Cerebellar cortex (tissue), 1 donor: ENCODE measurements at places on chromosomes 12 and 14.

DNA sequence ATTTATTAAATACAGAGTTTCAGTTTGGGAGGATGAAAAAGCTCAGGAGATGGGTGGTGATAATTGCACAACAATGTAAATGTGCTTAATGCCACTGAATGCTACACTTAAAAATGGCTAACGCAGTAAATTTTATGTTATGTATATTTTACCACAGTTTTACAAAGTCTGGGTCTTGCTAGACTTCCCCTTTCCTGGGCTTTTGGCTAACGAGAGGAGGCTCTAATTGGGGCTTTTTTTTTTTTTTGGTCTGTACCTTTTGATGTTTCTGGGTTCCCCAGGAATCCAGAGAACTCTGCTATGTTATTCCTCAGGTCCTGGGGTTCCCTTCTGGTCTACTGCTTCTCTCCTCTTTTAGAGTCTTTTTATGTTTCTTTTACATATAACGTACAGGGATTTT is 355.5 kb downstream of the CACNA1C start:
- DNase-seq = no peak

- DNase-seq = no peak
Observed at GRCh38 chr14:32584079-32584478, 255.0 kb downstream of the AKAP6 start.

DNA sequence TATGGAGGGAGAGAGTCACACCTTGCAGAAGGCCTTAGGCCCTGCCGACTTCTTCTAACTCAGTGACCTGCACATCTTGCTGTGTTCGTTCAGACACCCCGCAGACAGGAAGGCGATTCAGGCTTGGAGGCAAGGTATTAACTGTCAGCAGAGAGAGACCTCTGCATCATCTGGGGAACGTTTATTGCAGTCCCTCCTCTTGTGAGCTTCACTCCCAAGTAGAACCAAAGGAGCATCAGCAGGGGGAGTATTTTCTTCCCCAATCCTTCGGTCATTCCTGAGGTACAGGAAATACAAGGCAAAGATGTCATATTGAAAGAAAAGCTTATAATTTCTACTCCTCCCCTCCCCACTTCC is 217.9 kb downstream of the CRADD start:
- DNase-seq = no peak

- no peak for DNase-seq
Observed at GRCh38 chr12:17818931-17819330, 271.1 kb downstream of the RERGL start.

DNA sequence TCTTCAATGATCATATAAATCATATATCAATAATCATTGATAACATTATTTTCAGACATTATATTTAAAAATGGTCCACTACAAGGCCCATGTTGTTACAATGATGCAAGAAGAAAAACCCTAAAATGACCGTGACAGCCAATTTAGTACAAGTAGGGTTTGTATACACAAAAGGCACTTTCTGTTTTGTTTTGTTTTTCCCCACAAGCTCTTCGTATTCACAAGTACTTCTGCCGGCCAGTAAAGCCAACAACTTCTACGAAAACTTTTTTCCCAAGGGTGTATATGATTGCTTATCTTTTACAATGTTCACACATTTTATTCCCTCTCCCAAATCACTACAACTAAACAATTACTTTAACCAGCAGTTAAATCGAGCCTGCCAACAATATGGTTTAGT is 9.6 kb downstream of the PTPRB start:
- DNase-seq = no peak

- DNase-seq = peak; percentile 50
Observed at GRCh38 chr12:89370850-89371249, 18.5 kb upstream of the DUSP6 start.

DNA sequence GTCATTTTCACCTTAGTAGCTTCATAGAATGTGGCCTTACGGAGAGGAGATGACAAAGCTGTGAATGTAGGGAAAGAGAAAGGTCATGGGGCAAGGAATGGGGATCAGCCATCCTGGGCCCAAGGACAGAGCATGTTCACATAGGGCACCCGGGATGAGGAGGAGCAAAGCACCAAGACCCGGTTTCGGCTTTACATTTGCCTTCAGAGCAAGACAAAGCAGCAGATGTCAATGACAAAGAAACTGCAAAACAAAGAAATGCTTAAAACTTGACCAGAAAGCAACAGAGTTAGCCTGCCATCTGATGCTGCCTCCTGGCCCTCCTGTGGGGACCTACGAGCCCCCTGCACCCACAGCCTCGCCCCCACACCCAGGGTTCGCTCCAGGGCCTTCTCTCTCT is 249.2 kb downstream of the SLC41A2 start:
- DNase-seq = no peak

GRCh38 chr12:122918827-122919226 is 22.9 kb upstream of the VPS37B start:
- no peak for DNase-seq

DNA sequence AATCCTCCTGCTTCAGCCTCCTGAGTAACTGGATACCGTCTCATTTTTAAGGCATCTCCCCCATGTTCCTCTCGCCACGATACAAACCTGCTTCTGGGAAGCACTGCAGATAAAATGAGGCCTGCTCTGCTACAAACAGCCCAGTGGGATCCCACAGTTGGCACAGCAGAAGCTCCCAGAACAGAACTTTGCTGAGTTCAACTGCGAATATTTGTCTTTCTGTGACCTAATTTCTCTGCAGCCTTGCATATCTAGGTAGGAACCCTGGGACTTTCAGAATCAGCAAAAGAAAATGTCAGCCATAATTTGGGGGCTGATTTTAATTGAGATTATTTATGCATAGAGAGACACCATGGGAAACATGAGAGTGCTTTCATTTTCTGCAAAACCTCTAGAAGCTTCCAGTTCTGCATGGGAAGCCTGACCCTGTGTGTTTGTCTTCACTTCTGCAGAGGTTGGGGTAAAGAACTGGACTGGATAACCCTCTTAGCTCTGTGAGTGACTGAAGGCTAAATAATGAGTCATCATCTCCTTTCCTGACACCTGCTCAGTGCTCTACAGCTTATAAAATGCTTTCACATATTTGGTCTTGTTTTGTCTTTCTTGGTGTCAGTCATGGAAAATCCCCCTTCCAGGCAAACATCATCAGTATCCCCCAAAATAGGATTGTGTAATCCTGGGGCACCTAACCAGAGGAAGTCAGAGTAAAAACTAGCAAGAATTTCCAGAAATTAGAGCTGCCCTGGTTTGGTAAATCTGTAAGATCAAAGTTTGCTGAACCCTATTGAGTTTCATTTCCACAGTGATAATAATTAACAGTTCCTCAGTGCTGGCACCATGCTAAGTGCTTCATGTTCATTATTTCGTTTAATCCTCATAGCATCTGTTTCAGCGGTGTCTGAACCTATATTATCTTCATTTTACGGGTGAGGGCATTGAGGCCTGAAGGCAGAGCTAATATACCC is 185.8 kb downstream of the SLC15A4 start:
- DNase-seq = no peak

DNA sequence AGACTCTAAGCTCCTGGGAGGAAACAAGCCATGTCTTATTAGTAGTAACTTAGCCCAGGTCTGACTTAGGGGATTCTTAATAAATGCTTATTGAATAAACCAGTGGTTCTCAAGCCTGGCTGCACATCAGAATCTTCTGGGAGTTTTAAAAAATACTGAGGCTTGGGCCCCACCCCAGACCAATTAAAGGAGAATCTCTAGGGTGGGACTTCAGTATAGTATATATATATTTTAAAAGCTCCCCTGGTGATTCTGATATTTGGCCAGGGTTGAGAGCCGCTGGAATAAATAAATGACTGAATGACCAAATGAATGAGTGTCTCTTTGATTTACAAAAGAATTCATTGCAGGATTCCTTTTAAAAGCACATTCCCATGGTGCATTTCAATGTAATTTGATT is 151.5 kb upstream of the GSC start:
- no peak for DNase-seq

DNA sequence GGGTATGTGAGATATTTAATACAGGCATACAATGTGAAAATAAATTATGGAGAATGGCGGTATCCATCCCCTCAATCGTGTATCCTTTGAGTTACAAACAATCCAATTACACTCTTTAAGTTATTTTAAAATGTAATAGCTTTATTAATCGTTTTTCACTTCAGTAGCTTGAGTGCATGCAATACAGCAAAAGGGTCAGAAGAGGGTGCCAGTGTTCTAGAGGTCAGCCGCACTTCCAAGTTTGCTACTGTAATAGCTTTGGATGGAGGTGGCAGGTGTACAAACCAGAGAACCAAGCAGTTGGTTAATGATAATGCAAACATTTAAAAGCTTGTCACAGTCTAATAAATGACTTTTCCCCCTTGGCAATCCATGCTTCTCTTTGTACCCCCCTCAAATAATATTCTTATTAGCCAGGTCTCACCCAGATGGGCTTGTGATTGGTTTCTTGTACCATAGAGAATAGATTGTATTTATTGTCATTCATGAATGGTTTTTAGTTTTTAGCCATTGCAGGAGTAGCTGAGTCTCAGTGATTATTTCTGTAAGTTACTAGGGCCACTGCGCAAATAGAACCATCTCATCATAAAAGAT is 127.0 kb downstream of the ERC1 start:
- DNase-seq = peak; percentile 81

- DNase-seq = no peak
Observed at GRCh38 chr12:27455589-27455988, 9.1 kb downstream of the SMCO2 start.

- DNase-seq = no peak
Observed at GRCh38 chr12:113896194-113896593, 69.9 kb downstream of the RBM19 start.

DNA sequence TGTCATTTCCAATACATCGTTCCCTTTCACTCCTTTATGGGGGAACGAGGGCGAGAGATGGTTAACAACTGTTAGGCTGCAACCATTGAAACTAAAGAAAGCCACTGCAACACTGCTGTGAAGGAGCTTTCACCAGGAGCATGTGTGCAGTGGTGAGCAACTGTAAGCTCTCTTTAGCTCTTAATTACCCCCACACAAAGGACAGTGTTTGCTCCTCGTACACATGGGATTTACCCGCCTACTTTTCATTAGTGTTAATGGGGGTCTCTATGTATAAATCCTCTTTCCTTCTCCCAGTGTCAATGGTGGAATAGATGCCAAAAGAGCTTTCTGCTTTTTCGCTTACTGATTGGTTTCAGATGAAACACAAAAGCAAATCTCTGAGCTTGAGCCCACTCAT is 343.1 kb downstream of the FLRT2 start:
- DNase-seq = no peak

GRCh38 chr12:110585231-110585799 is 2.2 kb upstream of the PPTC7 start:
- DNase-seq = peak; percentile 29

DNA sequence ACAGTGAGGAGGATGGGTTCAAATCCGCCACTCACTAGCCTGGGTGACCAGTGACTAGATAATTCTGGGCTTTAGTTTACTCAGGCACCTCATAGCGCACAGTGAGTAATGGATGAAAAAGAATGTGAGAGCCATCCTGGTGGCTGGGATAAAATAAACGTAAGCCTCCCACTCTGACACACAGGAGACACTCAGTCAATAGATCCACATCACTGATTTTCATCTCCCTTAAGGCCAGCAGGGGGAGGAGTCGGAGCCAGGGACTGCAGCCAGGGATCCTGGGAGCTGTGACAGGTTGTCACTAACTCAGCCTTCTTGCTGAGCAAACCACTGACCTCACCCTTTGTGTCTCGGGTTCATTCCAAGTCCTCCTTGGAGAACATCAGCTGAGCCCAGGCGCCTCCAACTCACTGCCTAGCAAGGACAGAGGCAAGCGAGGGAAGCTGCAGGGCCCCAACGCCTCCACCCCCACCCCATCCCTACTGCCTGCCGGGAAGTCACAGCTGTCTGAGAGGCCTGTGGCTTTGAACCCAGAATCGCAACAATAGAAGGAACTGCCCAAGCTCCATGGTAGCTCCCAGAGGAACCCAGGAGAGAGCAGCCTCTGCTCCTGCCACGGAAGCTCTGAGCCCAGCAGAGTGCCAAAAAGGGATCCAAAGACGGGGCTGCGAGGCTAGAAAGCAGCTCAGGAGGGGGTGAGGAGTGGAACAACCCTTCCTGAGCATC is 30.7 kb downstream of the PXN start:
- DNase-seq = peak; percentile 81

- no peak for DNase-seq
Observed at GRCh38 chr12:120625557-120626419, 14.6 kb upstream of the CABP1 start.

- DNase-seq = no peak
Observed at GRCh38 chr12:122042910-122043309, 21.2 kb downstream of the BCL7A start.

DNA sequence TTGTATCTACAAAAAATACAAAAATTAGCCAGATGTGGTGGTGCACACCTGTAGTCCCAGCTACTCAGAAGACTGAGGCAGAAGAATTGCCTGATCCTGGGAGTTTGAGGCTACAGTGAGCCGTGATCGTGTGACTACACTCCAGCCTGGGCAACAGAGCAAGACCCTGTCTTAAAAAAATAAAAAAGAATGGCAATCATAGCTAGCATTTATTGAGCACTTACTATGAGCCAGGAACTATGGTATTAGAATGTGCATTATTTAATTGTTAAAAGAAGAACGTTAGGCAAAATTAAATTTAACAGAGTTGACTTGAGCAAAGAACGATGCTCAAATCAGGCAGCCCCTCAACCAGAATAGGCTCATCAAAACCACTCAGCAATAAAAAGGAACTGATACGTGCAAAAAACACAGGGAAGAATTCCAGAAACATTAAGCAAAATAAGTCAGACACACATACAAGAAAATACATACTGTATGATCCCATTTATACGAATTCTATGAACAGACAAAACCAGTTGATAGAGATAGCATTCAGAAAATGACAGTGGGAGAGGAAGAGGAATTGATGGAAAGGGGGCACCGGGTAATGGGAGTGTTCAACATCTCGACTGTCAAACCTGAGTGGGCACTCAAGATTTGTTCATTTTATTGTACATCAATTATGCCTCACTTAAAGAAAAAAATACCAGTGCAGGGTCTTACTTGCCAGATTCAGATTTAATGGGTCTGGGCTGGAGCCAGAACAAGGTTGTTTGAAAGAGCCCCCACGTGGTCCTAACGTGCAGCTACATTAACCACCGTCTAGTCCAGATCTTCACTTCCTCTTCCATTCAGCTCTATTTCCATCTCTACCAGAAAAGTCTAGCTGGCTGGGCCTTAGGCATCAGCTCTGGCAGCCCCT is 8.0 kb downstream of the SCNN1A start:
- no peak for DNase-seq

DNA sequence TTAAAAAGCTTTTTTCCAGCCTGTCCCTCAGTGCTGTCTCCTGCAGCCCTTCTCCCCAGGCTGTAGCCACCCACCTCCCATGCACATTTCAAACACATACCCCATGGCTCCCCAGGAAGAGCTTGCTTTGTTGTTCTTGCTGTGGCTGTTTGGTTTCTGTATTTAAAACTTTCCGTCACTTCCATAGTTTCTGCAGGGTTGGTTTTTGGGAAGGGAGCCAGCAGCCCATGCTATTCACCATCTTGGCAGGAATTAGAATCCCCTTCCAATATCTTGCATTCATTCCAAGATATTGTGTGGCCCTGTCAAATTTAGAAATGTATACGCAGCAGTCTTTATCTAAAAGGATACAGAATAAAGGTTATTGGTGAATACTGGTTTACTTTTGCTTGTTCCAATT is 29.6 kb downstream of the CFAP251 start:
- no peak for DNase-seq
